Esophagus squamous epithelium (tissue), 5 donors: ENCODE measurements at places on chromosomes 11 and 22.

DNA sequence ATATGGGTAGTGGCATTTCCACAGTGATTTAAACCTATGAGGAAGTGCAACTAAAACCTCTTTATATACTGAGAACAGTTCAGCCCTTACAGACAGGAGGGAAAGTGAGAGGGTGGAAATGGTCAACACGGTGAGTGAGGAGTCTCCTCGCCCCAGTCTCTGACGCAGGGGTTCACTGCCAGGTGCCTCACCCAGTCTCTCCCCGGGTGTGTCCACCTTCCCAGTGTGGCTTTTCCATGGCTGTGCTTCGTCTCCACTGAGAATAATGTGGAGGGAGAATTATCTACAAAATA, 116.6 kb upstream of the TOP3B start:
- no peak for DNase-seq

- DNase-seq = no peak
Measured at GRCh38 chr11:6388748-6389147, 1.5 kb upstream of the SMPD1 start.

DNA sequence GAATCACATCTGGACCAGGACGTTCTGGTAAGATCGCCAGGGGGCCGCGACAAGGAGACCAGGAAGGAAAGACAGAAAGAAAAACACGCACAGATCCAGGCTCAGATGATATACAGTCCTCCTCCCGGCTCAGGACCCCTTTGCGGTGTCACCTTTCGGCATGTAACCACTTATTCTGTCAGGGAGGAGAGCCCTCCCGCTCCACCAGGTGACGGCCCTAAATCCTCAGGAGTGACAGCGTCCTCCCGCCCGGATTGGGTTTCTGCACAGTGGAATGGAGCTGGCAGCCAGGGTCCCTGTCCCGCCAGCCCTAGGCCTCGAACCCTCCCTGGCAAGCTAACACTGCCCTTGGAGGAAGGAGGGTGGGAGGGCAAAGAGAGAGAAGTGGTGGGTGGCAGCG, 24.3 kb upstream of the KCNQ1OT1 start:
- DNase-seq = no peak

GRCh38 chr11:128735935-128736605, 42.2 kb downstream of the FLI1 start:
- no peak for DNase-seq

DNA sequence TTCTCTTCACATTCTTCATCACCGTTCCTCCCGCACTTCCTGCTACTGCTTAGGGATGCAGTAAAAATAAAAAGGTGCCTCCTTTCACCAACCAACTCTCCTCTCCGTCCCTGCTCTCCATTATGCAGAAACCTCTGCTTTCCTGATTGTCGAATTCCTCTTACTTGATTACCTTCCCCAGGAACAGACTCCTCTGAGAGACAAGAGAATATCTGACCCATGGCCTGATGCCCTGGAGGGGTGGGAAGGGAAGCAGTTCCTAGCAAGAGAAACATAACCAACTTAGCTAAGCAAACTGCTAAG, 80.9 kb downstream of the TRIM29 start:
- no peak for DNase-seq

DNA sequence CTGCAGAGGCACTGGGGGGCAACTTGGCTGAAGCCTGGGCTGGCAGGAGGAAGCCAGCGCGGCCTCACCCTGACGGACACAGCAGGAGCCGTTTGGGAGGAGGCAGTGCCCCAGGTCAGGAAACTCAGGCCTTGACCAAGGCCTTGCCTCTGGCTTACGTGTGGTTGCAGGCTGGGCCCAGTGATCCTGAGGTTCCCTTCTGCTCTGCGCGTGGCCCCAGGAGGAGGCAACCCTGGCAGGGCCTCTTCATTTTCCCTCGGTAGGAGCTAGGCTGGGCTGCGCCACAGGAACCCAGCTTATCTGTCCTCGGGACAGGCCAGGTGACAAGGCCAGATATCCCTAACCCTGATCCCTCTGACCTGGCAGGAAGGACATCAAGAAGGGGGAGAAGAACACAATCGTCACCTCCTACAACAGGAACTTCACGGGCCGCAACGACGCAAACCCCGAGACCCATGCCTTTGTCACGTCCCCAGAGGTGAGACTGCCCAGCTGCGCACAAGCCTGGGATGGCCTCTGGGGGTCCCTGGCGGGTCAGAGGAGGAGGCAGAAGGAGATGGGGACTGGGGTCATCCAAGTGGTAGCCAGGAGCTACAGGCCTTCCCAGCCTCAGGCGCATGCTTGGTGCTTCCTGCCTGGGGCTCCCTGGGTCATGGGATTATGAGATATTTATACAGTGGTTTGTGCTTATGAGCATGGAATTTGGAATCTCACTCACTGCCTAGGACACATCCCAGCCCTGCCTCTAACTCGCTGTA, 20.6 kb downstream of the POLR3H start:
- DNase-seq = no peak

DNA sequence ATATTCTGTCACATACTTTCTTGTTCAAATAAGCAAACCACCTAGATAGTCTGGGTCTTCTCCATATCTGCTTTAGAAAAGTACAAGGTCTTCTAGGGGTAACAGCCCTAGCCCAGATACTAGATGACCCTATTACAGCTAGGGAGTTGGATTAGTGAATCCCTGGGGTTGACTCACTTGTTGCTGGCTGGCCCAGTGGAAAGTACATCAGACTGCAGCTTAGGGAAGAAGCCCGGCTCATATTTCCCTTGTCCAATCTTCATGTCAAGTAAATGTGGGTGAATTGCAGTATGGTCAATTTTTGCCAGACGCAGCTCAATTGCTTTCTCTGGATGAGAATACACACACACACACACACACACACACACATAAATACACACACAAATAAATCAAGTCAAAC, 79.1 kb upstream of the SCUBE2 start:
- no peak for DNase-seq

DNA sequence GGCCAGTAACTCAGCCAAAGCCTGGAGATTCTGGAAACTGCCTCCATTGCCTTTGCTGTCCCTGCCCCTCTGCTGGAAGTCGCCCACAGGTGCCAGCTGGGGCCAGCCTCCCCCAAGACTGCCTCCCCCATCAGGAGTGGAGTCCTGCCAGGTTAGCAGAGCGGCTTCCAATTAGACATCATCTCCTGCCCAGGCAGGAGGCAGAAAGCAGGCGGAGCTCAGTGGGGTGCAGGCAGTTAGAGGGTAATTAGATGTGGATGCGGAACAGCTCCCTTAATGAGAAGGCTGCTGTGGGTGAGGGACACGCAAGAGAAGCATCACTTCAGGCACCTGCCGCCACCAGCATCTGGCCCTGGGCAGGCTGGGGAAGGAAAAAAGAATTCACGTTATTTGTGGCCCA, 90.9 kb upstream of the TP53I11 start:
- DNase-seq = no peak

DNA sequence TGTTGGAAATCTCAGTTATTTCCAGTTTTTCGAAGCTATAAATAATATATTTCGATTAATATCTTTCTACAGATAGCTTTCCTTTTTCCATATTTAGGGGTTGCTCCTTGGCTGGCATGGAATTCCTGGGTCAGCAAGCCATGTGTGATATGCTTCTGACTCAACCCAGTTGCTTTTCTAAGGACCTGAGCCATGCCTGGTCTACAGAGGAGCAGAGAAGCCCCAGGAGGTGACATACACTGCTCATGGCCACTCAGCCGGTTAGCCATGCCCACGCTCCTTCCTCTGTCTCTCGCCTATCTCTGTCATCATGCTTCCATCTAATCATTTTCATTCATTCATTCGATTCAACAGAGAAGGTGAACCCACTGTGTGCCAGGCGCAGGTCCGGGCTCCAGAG, 23.2 kb upstream of the PDGFB start:
- no peak for DNase-seq

DNA sequence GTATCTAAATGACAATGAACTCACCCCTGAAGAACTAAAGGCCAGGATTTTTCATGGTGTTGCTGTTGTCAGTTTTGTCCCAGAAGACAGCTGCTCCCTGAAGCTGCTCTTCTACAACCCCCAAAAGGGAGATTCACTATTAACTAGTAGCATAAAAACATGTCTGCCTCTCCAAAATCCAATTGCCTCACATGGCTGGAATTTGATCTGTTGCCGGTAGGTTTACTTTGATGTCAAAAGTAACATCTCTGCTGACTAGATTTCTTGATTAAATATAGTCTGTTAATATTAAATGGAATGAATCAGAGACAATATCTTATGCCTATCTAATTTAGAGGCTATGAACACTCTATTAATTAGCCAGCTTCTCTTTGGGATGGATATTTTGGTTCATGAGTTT, 425.4 kb downstream of the ETS1 start:
- no peak for DNase-seq

- DNase-seq = no peak
Measured at GRCh38 chr11:131839326-131839725, 468.9 kb downstream of the NTM start.
